Umbilical cord (tissue), 2 donors: ENCODE measurements at places on chromosomes 5 and 9. TPM values are rescaled to one million over a fixed set of nuclear protein-coding genes. Genes with fewer than 3 reads are reported as not detected.

DNA sequence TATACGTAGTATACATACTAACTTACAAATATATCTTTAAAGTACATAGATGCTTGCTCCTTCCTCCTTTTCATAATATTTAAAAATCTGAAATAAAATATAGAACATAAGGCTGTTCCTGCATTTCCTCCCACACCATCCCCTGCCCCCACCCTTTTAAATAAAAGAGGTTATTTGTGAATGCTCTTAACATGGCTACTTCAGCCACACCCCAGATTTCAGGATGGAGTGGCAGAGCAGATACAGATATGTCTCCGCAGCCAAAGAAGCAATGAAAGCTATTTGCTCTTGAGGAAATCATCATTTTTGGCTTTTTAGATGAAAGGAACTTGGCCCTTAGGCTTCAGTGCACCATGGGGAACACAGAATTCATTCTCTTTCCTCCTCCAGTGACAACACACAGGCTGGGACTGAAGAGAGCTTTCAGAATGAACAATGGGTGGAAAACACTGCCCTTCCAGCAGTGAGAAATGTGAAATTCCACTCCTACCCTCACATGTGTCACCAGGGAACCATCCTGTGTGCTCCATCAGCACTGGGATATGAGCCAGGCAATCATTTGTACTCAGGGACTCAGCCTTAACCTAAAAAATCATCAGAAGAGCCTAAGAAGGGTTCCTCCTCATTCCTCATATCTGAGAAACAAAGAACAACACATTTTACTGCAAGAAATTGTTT, 134.3 kb downstream of the PPP2R2B start:
- DNase-seq: no peak

Gene FABP6
- total RNA-seq: not detected

DNA sequence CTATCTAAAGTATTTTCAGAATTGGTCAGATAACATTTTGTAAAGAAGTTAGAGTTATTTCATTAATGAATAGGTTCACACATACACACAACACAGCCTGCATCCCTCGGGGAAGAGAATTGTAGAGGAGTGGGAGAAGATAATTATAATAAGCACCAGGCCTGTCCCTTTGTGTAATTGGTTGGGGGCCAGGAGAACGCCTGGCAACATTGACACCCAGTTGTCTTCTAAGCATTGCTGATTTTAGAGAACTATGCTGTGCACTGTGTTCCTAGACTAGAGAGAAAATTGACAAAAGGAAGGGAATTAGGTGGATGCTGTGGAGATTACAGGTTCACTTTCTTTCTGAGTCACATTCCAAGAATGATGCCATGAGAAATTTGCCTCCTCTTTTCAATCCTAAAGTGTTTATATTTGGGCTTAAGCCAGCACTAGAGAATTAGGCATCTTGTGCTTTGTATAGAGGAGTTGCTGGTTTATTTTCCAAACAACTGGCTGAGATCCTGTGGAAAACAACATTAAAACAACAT, 247.6 kb downstream of the COX7C start:
- DNase-seq: no peak

- DNase-seq: no peak
Observed at GRCh38 chr5:142186857-142187594, 78.4 kb downstream of the NDFIP1 start.

GRCh38 chr5:6758236-6758635, 45.0 kb downstream of the TENT4A start:
- no peak for DNase-seq

DNA sequence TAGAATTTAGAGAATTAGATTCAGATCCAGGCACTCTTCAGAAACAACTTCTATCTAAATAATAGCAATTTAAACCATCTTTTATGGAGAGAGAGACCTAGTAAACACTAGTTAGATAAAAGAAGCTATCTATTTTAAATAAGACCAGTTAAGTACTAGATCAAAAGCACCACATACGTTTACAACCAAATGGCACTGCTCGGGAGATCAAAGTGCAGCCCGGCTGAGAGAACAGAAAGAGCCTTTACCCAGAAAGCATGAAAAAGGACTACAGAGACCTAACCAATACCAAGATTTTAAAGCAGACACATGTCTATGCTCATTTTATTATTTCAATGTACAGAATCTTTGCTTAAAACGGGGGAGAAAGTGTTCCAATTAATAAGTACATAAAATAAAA, 30.8 kb downstream of the LIX1 start:
- peak; percentile 83 for DNase-seq

DNA sequence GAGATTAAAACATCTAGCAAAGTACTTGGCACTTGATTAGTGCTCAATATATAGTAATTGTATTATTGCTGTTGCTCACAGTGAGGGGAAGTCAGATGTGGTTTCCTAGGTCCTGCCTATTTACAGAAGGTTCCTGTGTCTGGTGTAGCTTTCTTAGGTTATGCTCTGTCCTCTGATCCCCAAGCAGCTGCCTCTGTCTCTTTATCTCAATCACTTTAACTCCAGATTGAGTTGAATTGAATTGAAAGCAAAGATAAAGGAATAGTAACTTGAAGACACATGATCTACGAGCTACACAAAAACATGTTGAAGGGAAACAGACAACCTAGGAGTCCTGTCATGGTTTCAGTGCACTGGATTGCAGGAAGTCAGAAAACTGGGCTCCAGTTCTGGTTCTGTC, 113.9 kb upstream of the ADAMTSL1 start:
- peak; percentile 54 for DNase-seq

Gene ERGIC1
- 42.1 TPM for total RNA-seq

- no peak for DNase-seq
Observed at GRCh38 chr5:470961-471749, 28.2 kb downstream of the EXOC3 start.

GRCh38 chr9:32735476-32735875, 47.9 kb upstream of the TMEM215 start:
- no peak for DNase-seq

Gene ADCY2
- total RNA-seq: 4.6 TPM

DNA sequence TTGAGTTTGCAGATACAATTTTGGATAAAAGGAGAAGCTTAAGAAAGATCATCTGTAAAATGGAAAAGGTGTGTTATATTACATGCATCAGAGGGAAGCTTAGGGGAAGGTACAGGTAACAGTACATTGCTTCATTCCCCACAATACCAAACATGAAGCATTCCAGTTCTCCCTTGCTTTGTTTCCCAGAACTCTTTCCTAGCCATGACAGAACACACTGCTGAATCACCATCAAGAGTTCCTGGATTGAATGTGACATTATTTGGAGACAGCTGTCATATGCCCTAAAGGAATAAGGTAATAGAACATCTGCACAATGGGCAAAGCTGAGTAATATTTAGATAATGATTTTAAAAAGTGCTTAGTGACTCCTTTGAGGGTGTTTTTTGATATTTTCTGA, 303.5 kb upstream of the ST8SIA4 start:
- no peak for DNase-seq

GRCh38 chr9:125189011-125189360, 617 bp downstream of the PPP6C start:
- no peak for DNase-seq

- DNase-seq: no peak
Observed at GRCh38 chr5:125171641-125172040, 425.2 kb upstream of the ZNF608 start.

DNA sequence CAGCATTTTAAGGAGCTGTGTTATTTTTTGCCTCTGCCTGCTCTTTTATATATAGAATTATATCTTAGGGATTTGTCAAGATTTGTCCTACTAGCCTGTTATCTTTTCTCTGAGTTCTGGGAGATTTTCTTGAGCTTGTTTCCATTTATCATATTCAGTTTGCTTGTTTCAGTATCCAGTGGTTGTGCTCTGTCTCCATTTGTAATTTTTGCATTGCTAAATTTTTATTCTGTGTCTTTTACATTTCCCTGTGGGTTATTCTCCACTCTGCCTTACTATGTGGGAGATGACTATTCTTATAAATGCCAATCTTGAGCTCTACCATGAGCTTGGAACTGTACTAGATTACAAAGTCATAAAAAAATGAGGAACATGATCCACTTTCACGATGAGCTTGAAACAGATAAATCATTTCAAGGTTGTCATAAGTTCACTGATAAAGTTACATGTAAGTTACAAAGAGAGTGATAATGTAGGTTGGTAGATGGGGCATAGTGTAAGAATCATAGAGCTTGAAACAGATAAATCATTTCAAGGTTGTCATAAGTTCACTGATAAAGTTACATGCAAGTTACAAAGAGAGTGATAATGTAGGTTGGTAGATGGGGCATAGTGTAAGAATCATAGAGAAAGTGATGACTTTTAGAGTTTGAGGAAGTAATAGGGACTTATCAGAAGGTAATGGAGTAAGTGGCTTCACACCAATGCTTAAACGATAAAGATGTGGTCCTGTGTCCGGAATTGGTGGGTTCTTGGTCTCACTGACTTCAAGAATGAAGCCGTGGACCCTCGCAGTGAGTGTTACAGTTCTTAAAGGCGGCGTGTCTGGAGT, 287.3 kb downstream of the ADGRV1 start:
- peak; percentile 92 for DNase-seq

- DNase-seq: no peak
Observed at GRCh38 chr5:131245948-131246347, 17.9 kb upstream of the CDC42SE2 start.

Gene PCDHA1
- 5.3 TPM for total RNA-seq

Gene NR2F1
- 32.7 TPM for total RNA-seq
